Activated T-cell treated with anti-CD3 and anti-CD28 coated beads for 1 hour (primary cell): ENCODE measurements at places on chromosomes 6 and 20.

DNA sequence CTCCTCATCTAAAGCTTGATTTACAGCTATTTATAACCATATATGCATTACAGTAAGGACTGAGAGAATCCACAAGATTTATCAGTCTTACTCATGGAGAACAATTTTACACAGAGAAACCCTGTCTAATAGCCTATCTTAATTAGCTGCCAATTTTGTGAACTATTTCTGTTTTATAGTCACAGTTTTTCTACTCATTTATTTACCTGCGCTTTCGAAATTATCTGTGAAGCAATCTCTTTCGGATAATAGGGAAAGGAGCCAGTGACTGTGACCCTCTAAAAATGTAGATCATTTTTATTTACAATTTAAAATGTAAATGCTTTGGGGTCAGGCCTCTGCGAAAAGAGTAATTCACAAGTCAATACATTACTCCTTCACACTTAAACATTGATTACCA lies 98.1 kb downstream of the TSHZ2 start:
- no peak for DNase-seq

GRCh38 chr20:52010541-52010940 lies 181.0 kb downstream of the ZFP64 start:
- no peak for DNase-seq

DNA sequence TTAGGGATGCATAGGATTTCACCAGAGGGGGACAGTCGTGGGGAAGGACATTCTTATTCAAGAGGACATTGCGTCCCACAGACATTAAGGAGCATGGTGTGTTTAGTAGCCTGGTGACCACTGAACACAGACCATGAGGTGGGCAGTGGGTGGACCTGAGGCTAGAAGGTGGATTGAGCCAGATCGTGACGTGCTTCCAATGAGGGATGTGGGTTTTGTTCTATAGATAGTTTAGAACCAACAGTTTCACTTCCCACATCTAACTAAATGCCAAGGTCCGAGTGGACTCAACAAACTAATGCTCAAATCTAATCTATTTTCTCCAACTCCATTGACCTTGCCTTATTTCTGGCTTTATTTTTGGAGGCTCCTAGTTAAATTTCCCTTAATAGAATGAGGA lies 58.5 kb downstream of the OGFRL1 start:
- DNase-seq, result no peak

DNA sequence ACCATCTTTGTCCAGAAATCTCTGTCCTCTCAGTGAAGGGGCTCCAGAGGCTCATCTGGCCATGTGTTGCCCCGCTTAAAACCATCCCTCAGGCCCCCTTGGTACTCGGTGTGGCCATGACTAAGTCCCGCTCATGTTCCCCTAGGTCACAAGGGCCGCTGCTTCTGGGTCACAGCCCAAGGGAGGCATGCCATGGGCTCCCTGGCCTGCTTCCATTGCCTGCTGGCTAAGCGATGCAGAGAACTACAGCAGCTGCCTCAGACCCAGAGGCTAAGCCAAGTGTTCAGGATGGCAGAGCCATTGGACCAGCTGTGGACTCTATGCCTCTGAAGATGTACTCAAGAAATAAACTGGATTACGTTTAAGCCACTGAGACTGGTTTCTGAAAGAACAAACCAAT lies 95.5 kb downstream of the ZFP64 start:
- no peak for DNase-seq

DNA sequence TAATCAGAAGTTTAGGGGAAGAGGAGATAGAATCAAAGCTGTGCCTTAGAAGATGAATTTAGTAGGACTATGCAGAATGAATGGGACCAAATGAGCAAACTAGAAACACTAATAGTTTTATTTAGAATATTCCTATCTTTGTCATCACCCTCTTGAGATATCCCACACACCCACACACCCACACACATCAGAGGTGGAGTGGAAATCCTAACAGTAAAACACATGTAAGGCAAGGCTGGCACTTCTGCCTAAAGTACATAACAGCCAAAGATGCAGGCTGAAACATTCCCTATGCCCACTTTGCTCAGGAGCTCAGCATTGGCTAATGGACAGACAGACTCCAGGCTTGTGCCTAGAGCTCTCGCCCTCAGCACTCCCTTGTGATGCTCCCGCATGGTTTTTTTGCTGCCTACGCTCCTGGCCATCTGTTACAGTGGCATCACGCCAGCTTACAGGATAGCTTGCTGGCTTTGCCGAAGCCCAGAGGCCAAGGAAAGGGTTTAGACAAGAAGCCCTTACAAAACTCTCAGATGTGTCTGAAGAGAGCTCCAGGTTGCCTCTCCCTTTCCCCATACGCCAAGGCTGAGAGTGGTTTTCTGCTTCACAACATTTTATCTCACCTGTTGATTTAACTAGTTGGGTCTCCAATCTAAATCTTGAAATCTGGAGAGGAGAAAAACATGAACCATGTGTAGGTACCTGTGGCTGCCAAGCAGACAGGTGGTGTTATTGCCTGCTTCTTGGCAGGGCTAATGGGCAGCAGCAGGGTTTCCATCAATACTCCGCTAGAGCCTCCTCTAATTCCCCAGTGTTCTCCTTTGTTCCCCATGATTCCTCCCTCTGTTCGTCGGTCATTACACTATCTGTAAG lies 282.6 kb upstream of the ID4 start:
- no peak for DNase-seq

DNA sequence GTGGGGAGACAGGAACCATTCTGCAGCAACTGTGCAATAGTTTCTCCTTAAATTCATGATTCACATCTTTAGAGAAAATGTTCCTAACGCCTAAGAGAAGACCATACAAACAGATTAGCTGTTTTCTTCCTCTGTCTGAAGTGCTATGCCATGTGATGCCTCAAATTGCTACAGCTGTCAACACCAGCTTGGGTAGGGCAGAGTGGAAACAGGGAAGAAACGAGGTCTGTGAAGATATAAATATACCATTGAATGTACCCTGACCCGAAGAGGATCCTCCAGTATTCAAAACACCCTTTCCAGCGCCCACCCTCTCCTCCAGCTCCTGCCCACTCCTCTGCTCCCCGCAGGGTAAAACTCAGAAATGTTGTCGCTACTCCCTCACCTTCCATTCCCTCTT lies 40.3 kb upstream of the PRND start:
- DNase-seq, result no peak

GRCh38 chr6:63347599-63347998 lies 27.8 kb upstream of the LGSN start:
- DNase-seq, result no peak

DNA sequence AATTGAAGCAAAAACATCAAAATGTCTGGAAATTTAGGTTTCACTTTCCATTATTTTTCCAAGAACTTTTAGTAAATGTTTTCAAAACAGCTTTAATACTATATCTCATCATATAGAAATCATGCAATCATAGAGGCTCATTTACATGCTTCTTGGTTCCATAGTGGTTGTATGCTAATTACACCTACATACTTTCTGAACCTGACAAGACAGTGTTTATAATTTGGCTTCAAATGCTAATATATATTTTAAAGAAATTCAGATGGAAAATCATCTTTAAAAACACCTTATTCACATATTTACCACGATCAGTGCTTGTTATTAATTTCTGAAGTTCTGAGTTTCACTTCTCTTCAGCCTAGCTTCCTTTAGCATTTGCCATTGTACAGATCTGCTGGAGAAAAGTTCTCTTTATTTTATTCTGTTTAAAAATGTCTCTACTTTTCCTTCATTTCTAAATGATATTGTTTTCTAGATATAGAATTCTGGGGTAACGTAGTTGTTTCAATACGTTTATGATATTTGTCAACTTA lies 89.9 kb downstream of the PLCB1 start:
- no peak for DNase-seq

GRCh38 chr6:87945966-87946365 lies 101.7 kb upstream of the SPACA1 start:
- DNase-seq, result no peak

- DNase-seq, result no peak
Observed at GRCh38 chr20:9025643-9026042, 43.2 kb upstream of the PLCB4 start.

DNA sequence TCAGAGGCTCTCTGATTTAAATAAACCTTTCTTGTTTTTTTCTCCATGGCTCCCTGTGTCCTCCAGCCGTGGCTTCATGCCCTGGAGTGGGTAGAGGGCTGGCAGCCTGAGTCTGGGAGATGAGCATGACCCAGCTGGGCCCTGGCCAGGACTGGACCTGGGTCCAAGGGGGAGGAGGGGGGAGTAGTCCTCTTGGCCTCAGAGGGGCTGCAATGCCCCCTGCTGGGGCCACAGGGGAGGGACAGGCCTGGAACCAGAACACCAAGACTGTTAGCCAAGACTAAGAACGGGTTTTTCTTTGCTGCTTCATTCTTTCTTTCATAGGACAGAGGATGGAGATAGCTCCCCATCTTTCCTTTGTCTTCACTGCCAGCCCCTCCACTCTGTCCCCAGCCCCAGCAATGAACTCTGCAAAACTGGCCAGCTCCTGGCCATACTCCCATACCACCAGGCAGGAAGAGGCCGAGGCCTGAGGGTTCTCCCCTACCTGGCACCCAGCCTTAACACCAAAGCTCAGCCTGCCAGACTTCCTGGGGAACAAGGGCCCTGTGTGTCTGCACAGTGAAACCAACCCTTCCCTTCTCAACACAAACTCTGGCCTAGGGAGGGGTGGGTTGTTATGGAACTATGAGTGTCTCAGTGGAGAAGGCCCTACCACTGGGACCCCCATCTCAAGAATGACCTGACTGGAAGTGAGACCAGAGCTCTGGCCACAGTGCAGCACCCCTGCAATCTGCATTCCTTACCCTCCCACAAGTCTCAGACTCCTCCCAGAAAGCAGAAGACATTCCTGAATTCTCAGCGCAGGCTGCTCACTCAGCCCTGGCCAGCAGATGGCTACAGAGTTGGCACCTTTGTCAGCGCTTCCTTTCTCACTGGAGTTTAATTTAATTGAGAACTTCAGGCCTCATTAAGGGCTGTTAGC lies 11.0 kb downstream of the SLC29A1 start:
- no peak for DNase-seq

DNA sequence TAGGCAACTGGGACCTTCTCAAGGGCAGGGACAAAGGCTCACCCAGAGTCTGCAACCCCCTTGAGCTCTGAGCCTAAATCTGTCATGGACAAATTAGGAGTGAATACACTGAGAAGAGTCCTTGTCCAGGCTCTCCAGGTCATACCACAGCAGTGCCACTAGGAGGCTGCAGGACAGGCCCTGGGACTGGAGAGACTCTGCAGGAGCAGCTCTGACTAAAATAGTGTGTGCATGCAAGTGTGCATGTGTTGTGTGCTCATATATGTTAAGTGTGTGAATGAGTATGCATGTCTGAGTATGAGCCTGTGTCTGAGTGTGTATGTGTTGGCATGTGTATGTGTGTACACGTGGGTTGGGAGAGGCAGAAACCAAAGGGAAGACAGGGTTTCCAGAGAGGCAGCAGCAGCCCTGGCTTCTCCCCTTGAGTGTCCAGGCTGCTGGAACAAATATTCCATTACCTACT lies 27.1 kb downstream of the MRPL14 start:
- DNase-seq, result no peak

GRCh38 chr20:47125508-47125757 lies 230.8 kb downstream of the EYA2 start:
- DNase-seq, result no peak

GRCh38 chr20:53691811-53692192 lies 98.2 kb upstream of the ZNF217 start:
- DNase-seq, result no peak

GRCh38 chr20:2093159-2093781 lies 8.4 kb upstream of the STK35 start:
- no peak for DNase-seq

DNA sequence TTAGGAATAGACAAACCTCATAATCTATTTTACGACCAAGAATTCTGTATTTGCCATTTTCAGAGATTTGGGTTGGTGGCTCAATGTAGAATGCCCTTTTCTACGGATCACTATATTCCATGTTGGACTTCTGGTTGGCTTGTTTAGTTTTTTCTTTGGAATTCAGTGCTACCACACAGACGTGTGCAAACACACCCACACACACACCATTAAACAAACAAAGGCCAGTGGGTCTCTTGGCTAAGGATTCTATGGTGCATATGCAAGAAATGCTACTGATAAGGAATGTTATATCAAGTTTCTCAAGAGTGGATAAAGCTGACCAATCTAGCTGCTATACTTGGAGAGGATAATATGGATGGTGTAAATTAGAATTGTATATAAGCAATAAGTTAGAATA lies 8.0 kb downstream of the ABT1 start:
- DNase-seq, result no peak

- DNase-seq, result no peak
Observed at GRCh38 chr6:106145741-106146227, 59.6 kb downstream of the PRDM1 start.

GRCh38 chr6:37862430-37862829 lies 42.9 kb downstream of the ZFAND3 start:
- DNase-seq, result no peak

DNA sequence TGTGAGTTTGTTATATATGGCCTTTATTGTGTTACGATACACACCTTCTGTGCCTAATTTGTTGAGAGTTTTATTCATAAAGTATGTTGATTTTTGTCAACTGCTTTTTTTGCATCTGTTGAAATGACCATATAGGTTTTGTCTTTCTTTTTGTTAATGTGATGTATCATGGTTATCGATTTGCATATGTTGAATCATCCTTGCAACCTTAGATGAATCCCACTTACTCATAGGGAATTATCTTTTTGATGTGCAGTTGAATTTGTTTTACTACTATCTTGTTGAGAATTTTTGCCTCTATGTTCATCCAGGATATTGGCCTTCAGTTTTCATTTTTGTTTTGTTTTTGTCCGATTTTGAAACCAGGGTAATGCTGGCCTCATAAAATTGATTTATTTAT lies 45.7 kb upstream of the TPD52L1 start:
- no peak for DNase-seq

- DNase-seq, result no peak
Observed at GRCh38 chr6:164013480-164014208, 599.1 kb downstream of the QKI start.

GRCh38 chr6:140311146-140311545 lies 936.7 kb upstream of the CITED2 start:
- DNase-seq, result no peak

DNA sequence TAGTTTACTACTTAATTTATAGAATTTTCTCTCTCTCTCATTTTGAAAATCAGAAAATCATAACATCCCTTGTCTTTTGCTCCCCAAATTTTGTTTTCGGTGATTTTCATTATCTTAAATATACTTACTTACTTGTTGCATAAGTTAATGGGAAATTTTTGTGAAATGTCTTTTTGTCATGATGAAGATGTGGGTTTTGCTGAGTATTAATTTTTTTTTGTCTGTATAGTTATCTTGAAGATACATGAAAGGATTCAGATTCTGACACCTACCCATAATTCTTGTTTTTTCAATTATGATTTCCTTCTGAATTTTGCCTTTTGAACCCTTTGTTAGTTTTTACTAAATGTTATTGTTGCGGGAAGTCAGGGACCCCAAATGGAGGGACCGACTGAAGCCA lies 817.9 kb downstream of the EYS start:
- no peak for DNase-seq

- DNase-seq, result no peak
Observed at GRCh38 chr6:115643762-115644161, 416.9 kb downstream of the FRK start.
